ENCODE measurements at places on chromosomes 6 and 20.

DNA sequence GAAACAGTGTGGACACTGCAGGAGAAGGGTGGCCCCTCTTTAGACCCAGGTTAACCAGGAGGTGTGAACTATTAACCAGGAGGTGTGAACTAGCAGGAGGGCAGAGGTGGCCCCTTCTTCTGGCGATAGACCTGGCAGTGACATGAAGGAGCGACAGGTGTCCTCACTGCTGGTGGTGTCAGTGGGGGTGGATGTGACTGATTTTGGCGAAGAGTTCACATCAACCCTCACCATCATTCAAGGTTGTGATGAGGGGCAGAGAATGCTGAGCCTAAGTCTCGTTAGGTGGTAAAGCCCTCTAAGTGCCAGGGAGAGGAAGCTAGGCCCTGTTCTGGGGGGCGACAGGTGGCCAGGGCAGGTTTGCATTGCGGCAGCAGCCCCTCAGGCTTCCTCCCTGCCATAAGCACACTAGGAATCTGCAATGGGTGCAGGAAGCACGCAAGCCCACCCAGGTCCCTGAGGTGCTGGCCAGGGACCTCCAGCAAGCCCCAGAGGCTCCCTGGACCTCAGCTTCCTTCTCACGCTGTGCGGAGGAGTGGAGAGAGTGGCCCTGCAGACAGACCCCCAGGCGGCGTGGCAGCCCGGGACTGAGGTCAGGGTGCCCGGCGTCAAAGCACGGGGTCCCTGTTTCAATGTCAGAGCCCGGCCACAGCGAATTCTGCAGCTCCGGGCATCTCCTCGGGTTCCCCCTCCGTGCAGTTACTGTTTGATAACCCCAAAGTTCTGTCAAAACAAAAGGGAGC lies 13.7 kb downstream of the NPEPL1 start:
- DNase-seq, result no peak

DNA sequence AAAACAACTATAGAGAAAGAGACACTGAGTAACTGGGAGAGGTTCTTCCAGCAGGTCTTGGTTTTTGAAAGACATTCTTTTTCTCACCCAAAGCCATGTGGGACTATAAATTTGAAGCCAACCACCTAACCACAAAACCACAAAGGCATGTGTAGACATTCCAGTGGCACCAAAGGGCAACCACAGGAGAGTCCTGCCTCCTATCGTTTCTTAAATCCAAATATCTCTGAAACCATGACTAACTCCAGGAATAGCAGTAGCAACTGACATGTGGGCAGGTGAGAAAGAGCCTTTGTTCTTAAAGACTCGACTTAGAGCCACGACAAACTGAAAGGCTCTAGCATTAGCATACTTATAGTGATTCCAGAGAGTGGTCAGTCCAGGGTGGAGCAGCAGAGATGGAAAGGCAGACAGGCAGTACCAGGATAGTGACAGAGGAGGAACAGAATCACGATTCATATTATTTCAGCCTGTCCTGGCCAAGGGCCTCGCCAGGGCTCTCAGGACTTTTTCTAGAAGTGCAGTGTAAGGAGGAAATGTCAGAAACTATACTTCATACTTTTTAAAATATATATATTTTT lies 9.4 kb upstream of the COL9A1 start:
- no peak for DNase-seq

DNA sequence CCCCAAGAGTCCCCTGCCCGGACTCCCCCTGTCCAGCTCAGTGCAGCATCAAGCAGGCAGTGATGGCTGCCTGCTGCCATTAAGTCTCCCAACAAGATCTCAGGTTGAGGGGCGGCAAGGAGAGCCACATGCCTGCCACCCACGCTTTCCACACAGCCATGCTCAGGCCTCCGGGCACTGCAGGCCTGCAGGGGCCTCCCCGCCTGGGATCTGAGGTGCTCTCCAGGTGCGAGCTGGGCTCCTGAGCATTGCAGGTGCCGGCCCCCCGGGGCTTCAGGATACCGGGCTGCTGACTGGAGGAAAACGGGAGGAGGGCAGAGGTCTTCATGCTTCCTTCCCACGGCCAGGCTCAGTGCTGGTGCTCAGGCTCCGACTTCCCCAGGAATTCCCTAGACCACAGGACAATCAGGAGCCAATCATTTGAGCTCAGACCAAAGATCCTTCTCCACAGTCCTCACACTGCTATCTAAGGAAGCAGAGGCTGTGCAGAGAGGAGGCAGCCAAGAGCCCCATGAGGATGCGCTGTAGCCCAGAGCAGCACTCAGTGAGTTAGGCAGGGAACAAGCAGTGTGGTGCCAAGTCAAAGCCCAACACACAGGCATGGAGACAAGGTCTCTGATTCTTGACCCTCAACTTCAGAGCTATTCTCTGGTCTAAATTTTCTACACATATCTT lies 52.7 kb downstream of the PYGB start:
- no peak for DNase-seq

GRCh38 chr20:63532449-63532971 lies 4.7 kb downstream of the PTK6 start:
- DNase-seq, result no peak

GRCh38 chr6:148944608-148945007 lies 197.8 kb downstream of the UST start:
- no peak for DNase-seq

- DNase-seq, result no peak
Measured at GRCh38 chr6:21999012-21999528, 297.8 kb downstream of the PRL start.

- DNase-seq, result no peak
Measured at GRCh38 chr20:9068841-9069663, at the start of gene PLCB4. PLCB4 (plus strand) TSS chr20:9069087; CDS start chr20:9307815, 238,728 bp downstream.

GRCh38 chr6:40681622-40682021 lies 94.5 kb upstream of the LRFN2 start:
- DNase-seq, result no peak

DNA sequence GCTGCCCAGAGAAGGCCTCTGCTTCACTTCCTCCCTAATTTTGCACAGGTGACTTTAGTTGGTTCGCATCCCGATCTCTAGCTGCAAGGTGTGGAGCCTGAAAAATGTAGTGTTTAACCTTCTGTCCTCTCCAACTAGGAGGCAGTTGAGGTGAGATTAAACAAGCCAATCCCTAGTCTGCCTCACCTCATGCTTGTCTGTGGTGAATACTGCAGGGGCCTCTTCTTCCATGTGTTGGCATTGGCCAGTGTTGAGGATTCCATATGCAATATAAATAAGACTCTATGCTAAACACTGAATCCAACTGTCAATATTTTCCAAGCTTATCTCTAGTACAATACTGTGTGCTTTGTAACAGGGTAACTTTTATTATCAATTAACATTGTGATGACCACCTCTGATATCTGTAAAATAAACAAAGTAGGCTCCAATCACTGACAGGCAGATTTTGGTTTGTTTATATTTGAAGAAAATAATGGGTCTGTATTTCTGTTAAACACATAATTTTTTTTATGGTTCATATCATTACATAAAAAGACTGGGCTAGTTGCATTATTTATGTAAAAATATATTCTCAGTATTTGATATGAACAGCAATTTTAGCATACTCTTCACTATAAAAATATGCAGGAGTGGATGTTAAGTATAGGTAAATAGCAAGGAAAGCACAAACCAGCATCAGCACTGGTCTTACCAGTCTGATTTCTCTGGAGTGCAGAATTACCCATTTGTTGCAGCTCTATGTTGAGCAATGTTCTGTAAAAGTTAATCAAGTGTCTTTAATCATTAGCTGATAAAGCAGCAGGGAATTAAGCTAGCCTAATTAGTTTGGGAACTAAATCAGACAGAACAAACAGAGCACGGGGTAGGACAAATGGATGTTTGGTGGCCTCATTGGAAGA lies 74.0 kb downstream of the ANKRD6 start:
- no peak for DNase-seq

GRCh38 chr20:53069132-53069531 lies 97.0 kb downstream of the TSHZ2 start:
- no peak for DNase-seq

GRCh38 chr6:21935561-21936028 lies 342.0 kb downstream of the SOX4 start:
- no peak for DNase-seq

DNA sequence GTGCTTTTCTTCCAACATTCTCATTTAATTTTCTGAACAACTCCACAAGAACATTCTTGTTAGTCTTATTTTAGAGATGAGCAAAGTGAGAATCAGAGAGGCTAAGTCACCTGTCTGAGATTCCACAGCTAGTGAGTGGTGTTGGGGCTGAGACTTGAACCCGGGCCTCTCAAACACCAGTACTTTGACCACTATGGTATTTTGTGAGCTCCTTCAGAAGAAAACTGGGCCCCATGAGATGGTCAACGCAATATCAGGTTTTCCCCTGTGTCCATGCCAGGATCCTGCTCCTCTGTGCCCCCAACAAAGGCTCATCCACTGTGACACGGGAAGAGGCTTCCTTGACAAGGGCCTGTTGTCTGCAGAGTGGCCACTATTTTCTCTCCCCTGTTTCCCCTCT lies 51.9 kb downstream of the MAFB start:
- no peak for DNase-seq

- DNase-seq, result no peak
Measured at GRCh38 chr20:47181056-47181862, 175.2 kb downstream of the ZMYND8 start.

DNA sequence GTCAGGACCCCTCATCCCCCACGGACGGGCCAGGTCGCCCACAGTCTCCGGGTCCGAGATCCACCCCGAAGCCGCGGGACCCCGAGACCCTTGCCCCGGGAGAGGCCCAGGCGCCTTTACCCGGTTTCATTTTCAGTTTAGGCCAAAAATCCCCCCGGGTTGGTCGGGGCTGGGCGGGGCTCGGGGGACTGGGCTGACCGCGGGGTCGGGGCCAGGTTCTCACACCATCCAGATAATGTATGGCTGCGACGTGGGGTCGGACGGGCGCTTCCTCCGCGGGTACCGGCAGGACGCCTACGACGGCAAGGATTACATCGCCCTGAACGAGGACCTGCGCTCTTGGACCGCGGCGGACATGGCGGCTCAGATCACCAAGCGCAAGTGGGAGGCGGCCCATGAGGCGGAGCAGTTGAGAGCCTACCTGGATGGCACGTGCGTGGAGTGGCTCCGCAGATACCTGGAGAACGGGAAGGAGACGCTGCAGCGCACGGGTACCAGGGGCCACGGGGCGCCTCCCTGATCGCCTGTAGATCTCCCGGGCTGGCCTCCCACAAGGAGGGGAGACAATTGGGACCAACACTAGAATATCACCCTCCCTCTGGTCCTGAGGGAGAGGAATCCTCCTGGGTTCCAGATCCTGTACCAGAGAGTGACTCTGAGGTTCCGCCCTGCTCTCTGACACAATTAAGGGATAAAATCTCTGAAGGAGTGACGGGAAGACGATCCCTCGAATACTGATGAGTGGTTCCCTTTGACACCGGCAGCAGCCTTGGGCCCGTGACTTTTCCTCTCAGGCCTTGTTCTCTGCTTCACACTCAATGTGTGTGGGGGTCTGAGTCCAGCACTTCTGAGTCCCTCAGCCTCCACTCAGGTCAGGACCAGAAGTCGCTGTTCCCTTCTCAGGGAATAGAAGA lies 978 bp downstream of the HLA-A start:
- DNase-seq, result no peak

GRCh38 chr6:16503970-16504415 lies 257.3 kb downstream of the ATXN1 start:
- DNase-seq, result no peak

GRCh38 chr6:30875244-30876038 lies 8.9 kb upstream of the DDR1 start:
- no peak for DNase-seq

- no peak for DNase-seq
Measured at GRCh38 chr6:85283436-85283835, 166.4 kb upstream of the NT5E start.

DNA sequence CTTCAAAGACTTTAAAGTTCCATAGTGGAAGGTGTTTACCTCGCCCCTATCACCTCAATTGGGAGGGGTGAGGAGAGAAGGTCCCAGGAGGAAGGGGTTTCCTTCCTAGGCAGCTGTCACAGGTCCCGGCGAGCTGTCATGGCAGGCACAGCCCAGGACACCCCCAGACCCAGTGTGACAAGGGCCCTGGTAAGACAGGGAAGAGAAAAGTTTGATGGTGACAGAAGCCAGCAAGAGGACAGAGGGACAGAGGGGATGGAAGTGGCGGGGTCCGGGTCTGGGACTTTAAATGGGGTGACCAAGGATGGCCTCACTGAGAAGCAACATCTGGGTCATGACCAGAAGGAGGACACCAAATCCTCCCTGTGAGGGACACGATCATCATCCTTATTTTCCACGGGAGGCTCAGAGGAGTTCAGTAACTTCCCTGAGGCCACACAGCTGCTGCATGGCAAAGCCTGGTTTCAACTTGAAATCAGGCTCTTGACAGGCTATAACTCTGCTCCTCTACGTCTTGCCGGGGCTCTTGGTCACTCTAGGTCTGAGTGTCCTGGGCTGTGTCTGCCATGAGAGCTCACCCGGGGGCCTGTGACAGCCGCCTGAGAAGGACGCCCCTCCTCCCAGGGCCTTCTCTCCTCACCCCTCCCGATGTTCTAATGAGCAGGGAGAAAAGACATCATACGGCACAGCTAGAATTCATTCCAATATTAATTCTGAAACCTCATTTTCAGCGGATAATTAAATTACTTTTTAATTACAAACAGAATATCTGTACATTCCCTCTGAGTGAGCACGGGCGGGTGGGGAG lies 222.2 kb downstream of the PREX1 start:
- DNase-seq, result no peak

DNA sequence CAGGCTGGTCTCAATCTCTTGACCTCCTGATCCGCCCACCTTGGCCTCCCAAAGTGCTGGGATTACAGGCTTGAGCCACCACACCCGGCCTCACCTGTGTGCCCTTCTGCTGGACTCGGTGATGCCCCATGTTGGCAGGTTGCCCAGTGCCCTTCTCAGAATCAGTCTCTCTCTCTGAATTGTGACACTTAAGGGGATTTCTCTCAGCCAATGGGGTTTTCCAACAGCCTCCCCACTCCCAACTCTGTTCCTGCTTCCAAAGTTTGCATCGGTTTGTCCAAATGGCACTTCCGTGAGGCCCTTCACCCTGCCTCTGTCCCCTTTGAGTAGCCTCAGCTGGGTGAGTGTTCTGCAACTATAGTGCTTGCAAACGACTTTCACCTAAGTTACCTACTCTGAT lies 3.1 kb upstream of the MRPS10 start:
- no peak for DNase-seq

All from stimulated activated CD4-positive, alpha-beta T cell treated with anti-CD3 and anti-CD28 coated beads, Interleukin-1b, Interleukin-23, amount 100 ng/mL, for 1 hour (primary cell).